AG04449 (cell line): ENCODE measurements at places on chromosomes 12 and 14.

DNA sequence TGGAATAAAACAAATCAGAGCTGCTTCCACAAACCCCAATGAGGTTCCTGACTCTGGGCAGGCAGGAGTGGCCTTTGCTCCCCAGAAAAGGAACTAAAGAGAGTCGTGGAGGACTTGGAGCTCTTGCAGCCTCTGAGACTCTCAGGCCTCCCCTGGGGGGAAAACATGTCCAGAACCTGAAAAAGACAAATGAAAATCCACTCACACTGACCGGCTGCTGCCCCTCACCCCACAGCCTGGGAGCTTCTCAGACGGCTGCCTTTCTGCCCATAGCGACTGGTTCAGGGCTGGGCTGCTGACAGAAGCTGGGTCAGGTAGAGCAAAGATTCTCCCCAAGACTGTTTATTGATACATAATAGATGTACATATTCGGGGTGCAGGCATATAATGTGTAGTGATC, 356.0 kb downstream of the ADGRD1 start:
- DNase-seq: no peak

DNA sequence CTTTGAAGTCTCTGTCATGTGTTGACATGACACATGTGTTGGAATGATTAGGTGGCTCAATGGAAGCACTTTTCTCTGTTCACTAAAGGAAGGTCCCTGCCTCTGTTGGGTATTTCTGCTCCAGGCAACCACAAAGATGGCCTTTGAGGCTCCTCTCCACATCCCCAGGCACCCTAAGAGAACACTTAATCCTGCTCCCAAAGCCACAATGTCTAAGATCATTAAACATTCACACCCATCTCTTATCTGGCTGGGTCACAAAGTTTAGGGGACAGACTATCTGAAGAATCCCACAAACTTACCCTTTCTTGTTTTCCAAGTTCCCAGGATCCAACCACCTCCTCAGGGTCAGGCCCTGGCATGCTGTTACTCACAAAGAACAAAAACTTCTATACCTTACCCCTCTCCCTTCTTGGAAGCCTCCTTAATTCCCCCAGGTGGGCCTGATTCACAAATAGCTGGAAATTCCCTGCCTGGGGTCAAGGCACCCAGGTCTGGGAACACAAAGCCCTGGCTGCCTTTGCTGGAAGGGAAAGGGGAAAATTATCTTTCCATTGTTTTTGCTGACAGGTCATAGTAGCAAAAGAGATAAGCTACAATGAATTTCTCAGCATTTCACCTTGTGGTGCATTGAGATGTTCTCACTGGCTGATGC, 333.7 kb downstream of the PCNX1 start:
- no peak for DNase-seq

DNA sequence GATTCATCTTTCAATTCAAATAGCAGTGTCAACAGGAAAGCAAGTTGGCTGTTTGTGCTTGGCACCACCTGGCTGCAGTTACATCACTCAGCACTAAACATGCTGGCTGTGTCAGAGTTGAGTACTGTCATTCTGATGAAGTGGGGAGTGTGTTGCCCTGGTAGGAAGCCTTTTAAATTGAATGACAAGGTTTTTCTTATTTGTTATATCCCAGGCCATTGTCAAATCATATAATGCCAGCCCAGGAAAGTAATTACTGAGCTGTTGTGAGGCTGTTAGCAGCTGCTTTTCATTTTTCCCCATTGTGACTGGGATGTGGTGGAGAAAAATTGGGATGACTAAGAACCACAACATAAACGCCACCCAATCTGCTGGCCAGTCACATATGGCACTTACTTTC, 106.5 kb upstream of the PRKD1 start:
- DNase-seq: no peak

DNA sequence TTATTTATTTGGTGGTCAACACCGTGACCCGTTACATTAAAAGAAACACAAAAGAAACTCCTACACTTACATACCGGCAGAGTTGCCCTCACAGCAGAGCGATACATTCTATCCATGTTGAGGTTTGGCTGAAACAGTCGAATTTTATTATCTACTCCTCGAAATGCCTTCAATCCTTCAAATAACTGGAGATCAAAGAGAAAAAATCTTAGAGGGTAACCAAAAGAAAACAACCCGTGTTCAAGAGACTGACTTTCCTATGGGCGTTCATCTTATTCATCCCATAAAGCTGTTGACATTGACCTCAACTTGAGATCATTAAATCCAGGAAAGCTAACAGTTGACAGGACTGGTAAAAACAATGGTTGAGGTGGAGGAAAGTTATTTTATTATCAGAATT, 67.7 kb downstream of the BCAT1 start:
- no peak for DNase-seq

GRCh38 chr12:113875691-113876090, 90.4 kb downstream of the RBM19 start:
- no peak for DNase-seq

- no peak for DNase-seq
Observed at GRCh38 chr14:71487941-71488340, 444.3 kb upstream of the RGS6 start.

DNA sequence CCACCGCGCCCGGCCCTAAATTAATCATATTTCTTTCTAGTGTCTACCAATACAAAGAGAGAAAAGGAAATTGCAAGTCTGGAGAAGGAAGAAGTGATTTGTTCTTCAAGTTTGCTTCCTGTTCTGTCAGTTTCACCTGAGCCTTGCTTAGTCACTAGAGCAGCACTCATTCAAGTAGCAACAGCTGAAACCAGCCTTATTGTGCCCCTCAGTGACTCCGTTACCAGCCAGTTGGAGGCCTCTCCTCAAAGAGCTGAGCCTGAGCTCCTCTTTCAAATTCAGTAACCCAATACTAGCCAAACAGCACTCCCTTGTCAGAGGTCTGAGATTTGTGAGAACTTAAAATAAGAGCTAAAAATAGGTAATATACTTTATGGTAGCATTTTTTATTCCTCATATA, 17.4 kb downstream of the PAWR start:
- DNase-seq: no peak

DNA sequence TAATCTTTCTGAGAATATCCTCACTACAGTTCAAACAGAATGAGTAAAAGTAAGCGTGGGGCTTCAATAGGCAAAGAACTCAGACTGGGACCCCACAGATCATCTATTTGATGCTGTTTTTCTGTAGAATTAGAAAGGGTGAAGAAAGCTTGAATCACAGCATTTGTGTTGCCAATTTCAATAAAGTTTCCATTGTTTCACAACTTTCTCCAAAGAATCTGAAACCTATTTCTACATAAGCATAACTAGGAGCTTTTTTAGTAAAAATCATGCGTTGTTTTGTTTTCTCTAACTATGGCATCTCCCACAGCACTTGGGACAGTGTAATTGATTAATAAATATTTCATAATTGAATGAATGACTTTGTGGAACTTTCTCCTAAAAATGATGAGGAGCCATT, 16.7 kb upstream of the NEDD1 start:
- DNase-seq: no peak

- no peak for DNase-seq
Observed at GRCh38 chr14:75543253-75543652, 21.0 kb downstream of the BATF start.

DNA sequence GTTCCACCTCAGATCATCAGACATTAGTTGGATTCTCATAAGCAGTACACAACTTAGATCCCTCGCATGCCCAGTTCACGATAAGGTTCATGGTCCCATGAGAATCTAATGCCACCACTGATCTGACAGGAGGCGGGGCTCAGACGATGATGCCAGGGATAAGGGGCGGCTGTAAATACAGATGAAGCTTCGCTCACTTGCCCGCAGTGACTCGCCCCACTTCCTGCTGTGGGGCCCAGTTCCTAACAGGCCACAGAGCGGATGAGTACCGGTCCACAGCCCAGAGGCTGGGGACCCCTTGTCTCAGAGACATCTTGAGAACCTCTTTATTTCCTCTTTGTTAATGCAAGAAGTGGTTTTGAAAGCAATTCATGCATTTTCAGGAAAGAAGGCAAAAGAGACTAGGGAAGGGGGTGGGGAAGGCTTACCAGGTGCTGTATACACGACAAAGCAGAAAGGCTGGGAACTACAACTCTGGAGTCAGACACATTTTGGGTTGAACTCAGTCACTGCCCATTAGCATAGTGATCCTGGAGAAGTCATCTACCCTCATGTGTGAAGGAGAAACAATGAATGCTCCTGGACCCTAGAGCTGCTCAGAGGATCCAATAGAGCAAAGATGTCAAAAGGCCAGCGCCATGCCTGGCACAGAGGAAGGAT, 68.7 kb downstream of the EID3 start:
- DNase-seq: no peak

- DNase-seq: peak; percentile 16
Observed at GRCh38 chr14:90758028-90758889, 58.0 kb downstream of the TTC7B start.

DNA sequence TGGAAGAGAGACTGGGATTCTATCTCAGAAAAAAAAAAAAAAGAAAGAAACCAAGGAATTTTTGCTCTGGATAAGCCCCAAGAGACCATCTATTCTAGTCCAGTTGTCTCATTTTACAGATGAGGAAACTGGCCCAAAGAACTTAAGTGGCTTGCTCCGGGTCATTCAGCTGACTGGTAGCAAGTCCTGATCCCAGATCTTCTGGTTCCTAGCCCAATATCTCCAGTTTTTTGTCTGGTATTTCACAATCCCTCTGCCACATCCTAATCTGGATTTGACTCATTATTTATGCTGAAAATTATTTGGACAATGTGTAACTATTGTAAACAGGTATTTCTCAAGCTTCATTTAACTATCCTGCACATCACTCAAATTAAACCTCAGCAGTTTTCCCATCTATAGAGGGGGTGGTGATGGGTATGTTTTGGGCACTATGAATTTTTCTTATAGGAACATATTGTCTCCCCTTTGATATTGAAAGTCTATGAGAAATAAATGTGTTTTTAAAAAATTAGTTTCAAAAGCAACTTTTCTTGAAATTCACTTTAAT, 43.4 kb downstream of the PPP2R5E start:
- DNase-seq: no peak

DNA sequence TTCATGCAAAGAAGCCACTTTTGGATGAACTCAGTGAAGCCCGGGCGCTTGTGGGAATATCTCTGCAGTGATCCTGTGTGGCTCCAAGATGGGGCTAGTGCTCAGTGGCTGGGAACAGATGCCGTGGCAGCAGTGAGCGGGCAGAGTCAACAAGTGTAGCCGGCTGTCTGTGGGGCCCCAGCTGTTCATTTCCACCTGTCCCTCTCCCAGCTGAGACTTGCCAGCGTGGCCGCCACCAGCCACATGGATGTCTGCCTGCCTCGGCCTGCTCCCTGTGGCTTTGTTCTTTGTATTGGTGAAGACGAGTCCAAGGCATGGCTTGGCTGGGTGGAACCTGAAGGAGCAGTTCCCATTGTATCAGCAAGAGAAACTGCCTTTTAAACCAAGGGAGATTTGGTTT, 77.3 kb downstream of the NOS1 start:
- DNase-seq: no peak

DNA sequence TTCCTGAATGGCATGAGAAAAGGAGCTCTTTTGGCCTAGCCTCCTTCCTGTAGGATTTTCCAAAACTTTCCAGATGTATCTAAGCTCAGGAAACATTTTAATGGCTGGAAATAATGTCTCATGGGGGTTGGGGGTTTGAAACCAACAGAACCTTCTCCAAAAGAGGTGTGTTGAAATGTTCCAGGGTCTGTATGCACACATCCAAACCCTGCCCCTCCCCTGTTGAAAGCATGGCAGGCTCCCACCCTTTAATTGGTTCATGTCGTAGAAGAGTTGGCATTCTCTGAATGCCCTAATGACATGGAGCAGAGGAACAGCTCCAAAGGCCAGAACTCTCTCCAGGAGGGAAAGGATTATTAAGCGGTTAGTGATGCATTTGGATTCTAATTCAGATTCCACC, 353.2 kb downstream of the ZFP36L1 start:
- DNase-seq: no peak

GRCh38 chr12:83318386-83319098, 631.8 kb downstream of the TMTC2 start:
- DNase-seq: no peak

- DNase-seq: no peak
Observed at GRCh38 chr12:56877195-56878009, 56.8 kb downstream of the SDR9C7 start.

DNA sequence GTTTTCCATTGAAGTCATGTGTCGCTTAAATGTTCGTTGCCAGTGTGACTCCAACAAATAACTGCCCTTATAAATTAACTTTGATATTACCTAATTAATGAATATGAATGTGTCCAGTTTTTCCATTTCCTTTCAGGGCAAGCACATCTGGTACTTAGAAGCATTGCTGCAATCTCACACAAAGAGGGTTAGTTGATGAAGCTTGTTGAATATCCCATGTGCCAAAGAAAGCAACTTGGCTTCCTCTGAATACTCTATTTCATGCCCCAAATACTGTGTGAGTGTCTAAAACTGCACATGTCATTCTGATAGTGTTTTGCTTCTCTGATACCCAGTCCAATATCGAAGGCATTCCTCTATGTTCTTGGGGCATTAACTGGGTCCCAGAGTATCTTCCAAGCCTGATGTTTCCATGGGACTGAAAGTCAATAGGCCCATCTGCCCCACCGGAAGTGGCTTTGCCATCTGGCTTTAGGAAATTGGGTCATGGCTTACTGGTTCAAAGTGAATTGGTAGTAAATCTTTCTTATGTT, 75.8 kb upstream of the CNTN1 start:
- DNase-seq: no peak

- no peak for DNase-seq
Observed at GRCh38 chr12:3359478-3359877, 131.5 kb upstream of the PRMT8 start.

DNA sequence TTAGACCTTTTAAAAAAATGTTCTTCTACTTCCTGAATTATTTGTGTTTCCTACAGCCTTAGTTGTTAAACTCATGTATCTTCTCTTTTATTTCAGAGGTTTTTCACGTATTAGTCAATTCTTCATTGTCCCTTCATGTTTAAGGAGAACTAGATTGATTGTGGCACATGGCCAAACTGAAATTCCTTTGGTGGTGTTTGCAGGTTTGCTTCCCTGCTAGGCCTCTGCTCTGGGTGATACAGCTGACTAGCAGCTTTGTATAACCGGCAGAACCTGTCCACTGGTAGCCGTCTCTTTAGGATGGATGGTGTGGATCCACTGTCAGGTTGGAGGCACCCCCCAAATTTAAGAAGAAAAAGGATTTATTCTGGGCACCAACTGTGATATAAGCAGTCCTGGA, 262.1 kb downstream of the FBXL14 start:
- DNase-seq: no peak

GRCh38 chr12:10212739-10213131, at the start of gene GABARAPL1:
GABARAPL1 (plus strand) TSS chr12:10212877; CDS start chr12:10213130, 253 bp downstream.
- DNase-seq: no peak

GRCh38 chr14:96231526-96232130, 24.4 kb upstream of the BDKRB1 start:
- DNase-seq: no peak

DNA sequence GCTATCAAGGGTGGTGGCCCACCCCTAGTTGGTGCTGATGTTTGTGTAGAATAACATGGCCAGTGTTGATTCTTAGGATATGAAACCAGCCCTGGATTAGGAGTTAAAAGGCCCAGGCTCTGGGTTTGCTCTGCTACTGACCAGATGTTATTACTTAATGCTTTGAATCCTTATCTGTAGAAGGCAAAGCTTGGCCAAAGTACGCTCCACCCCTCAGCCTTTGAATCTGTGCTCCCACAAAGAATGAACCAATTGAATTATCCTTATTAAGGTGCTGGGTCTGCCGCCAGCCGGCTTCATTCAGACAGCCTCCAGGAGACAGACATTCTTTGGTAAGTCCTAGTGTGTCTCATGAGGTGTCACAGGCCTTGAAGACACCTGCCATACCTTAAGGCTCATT, 41.8 kb downstream of the AKAP3 start:
- no peak for DNase-seq
